ENCODE measurements at places on chromosomes 12 and 14.

DNA sequence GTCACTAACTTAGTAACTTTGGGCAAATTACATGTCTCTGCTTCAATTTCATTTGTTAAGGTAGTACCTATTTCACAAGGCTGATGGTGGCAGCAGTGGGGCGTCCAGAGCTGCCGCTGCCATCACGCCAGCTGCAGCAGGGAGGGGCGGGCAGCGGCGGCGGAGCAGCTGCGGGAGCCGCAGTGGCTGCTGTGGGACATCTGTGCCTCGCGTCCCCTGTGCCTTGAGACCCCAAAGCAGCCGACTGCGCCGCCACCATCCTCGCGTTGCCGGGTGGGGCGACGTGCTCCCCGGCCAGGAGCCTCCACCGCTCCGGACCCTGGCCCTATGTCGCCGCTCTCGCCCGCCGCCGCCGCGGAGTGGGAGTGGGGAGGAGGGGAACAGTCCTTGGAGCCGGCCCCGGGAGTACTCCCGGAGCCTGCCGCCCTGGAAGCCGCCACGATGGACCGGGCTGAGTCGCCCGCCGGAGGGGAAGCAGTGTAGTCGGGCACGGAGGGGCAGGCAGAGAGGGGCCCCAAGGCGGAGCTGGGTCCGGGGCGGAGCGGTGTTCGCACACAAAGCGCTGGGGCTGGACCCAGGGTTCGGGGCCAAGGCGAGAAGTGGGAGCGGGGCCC lies 51.4 kb downstream of the A2M start:
- peak; percentile 27 for DNase-seq

DNA sequence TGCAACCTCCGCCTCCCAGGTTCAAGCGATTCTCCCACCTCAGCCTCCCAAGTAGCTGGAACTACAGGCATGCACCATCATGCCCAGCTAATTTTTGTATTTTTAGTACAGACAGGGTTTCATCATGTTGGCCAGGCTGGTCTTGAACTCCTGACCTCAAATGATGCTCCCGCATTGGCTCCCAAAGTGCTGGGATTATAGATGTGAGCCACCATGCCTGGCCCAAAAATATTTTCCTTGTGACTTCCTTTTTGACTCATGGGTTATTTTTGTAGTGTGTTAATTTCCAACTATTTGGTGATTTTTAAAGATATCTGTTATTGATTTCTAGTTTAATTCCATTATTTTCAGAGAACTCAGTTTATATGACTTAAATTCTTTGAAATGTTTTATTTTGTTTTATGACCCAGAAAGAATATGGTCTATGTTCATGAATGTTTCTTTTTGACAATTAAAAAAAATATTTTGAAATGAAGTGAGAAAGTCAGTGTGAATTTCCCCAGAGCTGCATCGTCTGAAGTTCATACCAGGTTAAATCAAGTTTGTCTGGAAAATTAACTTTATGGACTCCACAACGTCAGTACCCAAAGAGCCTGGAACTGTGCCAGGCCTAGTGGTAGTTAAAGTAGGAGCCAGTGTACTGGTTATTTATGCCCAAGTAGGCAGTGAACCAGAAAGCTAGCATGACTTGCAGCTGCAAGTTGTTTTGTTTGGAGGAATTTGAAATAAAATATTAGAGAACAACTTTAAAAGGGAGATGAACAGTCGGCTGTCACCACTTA lies 2.8 kb upstream of the CDKL1 start:
- DNase-seq: no peak

GRCh38 chr14:106556665-106557289 lies 1030.4 kb downstream of the TMEM121 start:
- peak; percentile 45 for DNase-seq

GRCh38 chr12:43282106-43282505 lies 269.9 kb downstream of the ADAMTS20 start:
- no peak for DNase-seq

- DNase-seq: no peak
Observed at GRCh38 chr12:67107751-67108269, 161.3 kb upstream of the CAND1 start.

DNA sequence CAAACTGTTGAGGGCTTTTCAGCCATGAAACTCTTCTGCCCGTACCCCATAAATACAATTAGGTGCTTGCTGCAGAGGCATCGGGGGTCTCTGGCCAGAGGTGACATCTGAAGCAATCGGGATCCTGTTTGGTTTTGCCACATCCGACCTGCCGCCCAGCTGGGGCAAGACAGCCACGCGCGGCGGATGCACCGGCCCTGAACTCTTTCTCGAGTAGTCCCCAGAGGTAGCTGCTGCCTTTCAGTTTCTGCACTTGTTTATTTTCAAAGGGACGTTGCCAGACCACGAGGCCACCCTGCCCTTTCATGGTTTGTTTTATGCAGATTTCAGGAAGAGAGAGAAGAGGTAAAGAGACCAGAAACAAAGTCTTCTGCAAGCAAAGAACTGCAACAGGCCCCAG lies 10.6 kb upstream of the MLXIP start:
- DNase-seq: peak; percentile 51

DNA sequence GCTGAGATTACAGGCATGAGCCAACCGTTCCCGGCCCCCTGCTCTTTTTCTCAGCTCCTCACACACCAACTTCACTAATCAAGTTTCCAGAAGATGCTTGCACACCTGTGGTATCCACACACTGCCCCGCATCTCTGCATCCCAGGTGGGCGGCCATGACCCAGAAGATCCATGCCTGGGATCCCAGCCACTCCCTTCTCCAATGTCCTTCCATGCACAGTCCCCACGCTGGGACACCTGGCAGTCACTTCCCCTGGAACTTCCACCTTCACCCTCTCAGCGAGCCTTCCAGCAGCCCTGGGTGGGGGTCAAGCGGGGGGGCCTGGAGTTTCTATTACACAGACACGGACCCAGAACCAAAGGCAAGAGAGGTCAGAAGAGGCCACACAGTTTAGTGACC lies 107.8 kb downstream of the CALM1 start:
- no peak for DNase-seq

GRCh38 chr12:26471560-26471959 lies 276.2 kb downstream of the SSPN start:
- DNase-seq: no peak

- DNase-seq: no peak
Observed at GRCh38 chr14:81122326-81122725, 98.4 kb downstream of the GTF2A1 start.

DNA sequence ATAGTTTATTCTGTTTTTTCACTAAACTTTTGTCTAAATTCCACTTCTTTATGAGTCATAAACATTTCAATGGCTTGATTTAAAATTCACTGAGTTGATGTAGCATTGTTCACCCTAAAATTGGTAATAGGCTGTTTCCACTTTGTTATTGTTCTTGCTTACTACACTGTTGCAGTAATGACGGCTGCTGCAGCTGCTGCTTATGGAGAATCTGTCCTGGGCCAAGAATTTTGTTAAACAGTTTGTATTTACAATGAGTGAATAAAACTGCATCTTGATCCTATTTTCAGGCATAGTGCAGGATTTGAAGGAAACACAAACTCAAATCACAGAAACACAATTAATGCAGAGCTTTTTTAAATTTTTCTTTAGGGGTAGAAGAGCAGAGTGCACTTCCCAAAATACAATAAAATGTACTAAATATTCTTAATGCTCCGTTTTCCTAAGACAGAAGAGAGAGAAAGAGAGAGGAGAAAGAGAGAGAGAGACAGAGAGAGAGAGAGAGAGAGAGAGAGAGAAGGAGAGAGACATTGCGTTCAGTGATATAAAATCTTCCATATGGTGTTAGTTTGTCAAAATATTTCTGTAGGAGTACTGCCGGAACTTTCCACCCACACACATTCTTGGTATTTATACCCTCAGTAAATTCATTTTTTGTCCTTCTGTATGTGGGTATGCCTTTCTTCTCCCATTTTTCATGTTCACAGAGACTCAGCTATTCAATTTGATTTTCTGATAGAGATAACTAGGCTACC lies 266.4 kb downstream of the LRFN5 start:
- DNase-seq: no peak

DNA sequence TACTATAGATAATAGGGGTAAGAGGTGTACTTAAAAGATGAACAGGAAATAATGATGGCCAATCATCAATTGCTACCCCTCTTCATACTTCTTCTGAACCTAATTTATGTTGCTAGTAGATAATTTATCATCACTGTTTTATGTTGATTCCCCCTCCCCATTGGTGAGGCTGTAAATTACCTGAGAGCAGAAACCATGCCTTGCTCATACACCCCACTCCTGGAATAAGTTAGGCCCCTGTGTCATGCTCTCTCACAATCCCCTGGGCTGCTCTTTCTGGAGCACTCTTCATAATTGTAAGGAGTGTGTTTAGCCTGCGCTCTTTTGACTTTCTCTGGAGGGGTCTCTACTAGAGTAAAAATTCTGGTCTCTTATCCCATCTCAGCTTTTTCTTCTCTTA lies 180.7 kb downstream of the PAH start:
- no peak for DNase-seq

- no peak for DNase-seq
Observed at GRCh38 chr12:46439793-46440511, 67.4 kb upstream of the SLC38A2 start.

DNA sequence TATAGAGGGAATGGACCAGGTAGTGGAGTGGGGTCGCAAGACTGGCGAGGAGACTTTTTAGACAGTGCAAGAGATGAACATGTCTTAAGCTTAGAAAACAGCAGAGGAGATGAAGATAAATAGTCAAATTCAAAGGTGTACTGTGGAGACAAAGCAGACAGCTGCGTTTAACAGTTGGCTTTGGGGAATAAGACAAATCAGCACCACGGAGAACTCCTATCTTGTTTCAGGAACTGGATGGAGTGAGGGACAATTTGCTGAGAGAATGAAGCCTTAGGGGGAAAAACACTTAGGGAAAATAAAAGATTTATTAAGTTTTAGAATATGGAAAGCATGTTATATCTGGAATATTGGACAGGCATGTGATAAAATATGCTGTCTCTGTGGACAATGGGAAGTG lies 458.8 kb downstream of the GLT1D1 start:
- DNase-seq: no peak

- DNase-seq: no peak
Observed at GRCh38 chr14:23641915-23642588, 5.9 kb downstream of the DHRS2 start.

All from immature natural killer cell (primary cell).